Activated CD4-positive, alpha-beta T cell treated with anti-CD3 and anti-CD28 coated beads for 24 hours (primary cell): ENCODE measurements at places on chromosomes 6 and 20.

- DNase-seq, result no peak
Measured at GRCh38 chr6:10375391-10375969, 39.4 kb downstream of the TFAP2A start.

- no peak for DNase-seq
Measured at GRCh38 chr6:31556307-31556706, 8.9 kb downstream of the NFKBIL1 start.

- no peak for DNase-seq
Measured at GRCh38 chr6:38739532-38739931, 24.4 kb downstream of the DNAH8 start.

DNA sequence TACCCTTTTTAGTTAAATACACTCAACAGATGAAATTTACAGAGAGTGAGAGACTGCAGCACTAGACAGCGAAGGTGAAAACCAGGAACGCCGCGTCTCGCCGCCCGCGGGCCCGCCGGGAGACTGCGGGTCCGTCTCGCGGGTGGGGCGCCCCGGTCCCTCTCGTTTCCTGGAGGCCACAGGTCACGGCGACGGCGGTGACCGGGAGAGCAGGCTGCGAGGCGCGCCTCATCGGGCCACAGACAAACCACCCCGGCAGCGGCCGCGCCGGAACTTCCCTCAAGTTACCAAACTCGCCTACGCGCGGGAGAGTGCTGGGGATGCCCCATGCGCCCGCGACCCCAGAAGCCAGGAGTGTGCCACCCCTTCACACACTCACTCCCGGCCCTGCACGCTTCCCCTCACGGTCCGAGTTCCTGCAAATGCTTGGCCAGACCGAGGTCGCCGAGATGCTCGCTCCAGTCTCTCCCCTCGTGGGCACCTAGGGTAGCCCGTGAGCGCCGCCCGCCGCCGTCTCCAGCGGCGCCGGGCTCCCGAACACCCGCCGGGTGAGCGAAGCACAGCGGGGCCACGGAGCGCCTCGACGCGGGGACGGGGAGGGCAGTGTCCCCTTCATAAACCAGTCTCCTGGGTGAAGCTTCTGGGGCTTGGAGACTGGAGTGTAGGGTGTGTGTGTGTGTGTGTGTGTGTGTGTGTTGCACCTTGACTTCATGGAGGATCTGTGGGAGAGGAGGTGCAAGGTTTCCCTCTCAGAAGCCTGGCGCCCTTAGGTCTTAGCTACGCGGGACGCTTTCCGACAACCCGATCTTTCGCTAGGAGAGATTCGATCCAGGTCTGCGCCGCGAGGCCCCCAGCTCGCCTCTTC, 1.4 kb downstream of the BACH2 start:
- DNase-seq, result peak; percentile 60

- DNase-seq, result no peak
Measured at GRCh38 chr6:36757206-36757605, 59.6 kb downstream of the RAB44 start.

DNA sequence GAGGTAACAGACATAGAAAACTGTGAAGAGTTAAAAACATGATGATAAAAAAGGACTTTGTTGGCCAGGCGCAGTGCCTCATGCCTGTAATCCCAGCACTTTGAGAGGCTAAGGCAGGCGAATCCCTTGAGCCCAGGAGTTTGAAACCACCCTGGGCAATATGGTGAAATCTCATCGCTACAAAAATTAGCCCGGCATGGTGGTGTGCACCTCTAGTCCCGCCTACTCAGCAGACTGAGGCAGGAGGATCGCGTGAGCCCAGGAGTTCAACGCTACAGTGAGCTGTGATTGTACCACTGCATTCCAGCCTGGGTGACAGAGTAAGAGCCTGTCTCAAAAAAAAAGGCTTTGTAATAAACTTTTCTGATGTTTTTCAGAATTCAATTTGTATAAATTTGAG, 60.1 kb downstream of the GFOD1 start:
- no peak for DNase-seq

DNA sequence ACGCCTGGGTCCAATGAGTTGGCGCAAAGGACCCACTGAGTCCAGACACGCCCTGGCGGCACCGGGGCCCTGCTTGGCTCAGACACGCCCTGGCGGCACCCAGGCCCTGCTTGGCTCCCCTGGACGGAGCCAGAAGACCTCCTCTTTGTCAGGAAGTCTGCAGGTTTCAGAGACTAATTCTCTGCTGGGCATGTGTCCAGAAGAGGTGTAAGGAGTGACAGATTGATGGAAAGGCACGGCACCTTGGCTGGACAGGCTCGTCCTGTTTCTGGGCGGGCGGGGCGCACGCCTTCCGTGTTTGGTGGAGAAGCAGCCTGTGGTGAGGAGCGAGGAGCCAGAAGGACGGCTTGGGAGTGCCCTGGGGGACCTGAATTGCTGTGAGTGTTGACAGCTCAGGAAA, 23.1 kb upstream of the DACT2 start:
- no peak for DNase-seq

- no peak for DNase-seq
Measured at GRCh38 chr6:168985705-168986104, 267.9 kb downstream of the THBS2 start.

DNA sequence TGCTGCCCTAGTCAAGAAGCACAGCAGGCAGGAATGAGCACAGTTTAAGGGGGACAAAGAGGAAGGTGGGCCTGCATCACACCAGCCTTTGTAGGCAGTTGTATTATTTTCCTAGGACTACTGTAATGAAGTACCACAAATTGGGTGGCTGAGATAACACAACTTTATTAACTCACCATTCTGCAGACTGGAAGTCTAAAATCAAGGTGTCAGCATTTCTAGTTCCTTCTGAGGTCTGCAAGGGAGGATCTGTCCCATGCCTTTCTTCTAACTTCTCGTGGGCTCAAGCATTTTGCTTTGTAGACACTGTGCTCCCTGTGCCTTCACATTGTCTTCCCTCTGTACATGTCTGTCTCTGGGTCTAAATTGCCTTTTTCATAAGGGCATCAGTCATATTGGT, 488.5 kb upstream of the JARID2 start:
- DNase-seq, result no peak

DNA sequence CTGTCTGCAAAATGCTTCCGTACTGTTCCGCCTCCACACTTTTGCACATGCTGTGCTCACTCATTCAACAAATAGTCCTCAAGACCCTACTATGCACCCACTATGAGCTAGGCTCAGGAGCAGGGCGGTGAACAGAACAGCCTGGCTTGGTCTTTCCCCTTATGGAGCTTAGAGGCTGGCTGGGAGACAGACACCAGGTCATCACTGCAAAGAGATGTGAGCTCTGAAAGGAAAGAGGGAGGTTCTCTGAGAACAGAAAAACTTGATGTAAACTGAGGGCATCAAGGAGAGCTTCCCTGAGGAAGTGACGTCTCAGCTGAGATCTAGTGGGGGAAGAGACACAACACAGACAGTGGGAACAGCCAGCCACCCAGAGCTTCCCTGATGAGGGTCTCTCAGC, 31.0 kb upstream of the TGM2 start:
- no peak for DNase-seq

DNA sequence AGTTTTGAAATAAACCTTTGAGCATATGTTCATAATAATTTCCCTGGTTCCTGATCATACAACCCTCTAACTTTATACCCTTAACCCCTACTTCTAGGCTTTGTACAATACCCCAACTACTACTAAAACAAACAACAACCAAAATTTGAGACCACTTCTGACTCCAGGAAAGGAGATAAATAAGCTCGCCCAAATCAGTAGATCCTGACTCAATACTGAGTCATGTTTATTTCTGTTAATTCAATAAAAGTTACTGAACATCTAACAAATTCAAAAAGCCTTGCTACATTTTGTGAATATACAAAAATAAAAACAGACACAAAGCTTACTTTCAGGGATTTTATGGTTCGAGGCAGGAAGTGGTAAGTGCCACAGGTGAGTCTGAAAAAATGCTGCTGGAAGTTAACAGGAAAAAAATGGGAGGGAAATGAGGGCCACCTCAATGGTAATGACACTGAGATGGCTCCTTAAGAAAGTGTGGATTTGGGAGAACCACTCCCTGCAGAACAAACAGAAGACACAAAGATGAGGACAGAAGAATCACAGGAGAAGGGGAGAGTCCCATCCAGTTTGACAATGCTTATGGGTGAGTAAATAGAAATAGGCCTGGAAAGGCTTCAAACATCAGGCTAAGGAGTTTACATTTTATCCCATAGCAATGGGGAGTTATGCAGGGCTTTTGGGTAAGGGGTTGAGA, 63.4 kb downstream of the DST start:
- no peak for DNase-seq

- DNase-seq, result no peak
Measured at GRCh38 chr6:133769463-133769862, 119.5 kb upstream of the TCF21 start.

GRCh38 chr6:43306086-43306485, 2.5 kb downstream of the CRIP3 start:
- DNase-seq, result no peak
